ENCODE measurements at places on chromosomes 16 and 17.
A peak's percentile ranks its signal among the peaks of the same experiment; 100 is the strongest.

DNA sequence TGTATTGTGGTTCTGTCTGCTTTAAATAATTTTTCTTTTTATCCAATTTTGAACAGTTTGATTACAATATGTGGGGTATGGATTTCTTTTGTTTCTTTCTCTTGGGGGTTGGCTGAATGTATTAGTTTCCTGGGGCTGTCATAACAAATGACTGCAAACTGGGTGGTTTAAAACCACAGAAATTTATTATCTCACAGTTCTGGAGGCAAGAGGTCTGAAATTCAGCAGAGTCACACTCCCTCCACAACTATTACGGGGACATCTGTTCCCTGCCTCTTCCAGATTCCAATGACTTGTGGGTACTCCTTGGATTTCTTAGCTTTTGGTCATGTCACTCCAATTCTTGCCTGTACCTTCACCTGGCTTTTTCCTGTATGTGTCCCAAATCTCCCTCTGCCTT, 23.7 kb downstream of the COX11 start:
- DNase-seq = no peak

GRCh38 chr16:67444259-67445125, 13.6 kb downstream of the HSD11B2 start:
- no peak for DNase-seq

DNA sequence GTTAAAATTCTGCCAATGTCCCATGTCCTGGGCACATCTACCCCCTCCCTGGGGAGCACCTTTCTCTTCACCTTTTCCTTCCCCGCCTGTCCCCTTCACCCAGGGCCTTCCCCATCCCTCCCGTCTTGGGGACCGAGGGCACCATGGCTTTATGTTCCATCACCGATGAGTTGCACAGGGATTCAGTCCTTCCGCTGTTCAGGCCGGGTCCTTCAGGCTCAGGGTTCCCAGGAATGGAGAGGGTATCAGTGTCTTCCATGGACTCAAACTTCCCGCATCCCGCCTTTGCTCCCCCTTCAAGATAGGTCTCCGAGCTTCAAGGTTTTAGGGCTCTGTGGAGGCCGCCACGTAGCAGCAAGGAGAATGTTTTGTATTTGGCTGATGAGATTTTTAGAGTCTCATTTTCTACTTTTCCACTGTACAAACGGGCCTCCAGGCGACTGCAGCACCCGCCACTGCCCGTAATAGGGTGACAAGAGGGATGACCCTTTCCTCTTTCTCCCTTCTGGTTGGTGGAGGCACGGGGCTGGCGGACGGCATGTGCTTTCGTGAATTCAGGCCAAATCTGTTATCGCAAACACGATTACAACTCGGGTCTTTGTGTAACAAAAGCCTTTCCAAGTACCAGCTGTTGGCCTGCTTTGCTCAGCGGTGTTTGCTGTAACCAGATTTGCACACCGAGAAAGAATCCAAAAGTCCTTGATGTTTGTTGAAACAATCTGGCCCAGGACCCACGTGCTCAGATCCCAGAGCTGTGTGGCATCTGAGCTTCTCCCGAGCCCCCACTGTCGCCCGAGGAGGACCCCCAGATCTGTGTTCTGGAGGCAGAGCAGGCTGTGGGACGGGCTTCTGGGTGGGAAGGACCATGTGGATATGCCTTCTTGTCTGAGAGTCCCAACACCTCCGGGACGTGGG, 236.3 kb downstream of the SEC14L1 start:
- DNase-seq = no peak

DNA sequence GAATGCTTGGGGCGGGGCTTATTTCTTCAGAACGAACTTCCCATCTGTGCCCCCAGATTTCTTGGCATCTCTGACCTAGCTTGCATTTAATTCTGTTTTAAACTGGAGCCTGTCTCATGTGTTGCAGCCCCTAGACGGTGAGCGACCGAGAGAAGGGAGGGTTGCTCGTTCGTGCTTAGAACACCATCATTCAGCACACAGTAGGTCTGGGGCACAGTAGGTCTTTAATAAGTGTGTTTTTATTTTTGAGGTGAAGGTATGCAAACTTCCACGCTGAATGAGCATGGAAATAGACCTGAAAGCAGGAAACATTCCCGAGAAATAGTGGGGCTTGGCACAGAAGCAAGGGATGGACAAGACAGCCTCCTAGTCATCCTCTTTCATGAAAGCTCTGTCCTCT, 57.0 kb upstream of the TAC4 start:
- DNase-seq = no peak

DNA sequence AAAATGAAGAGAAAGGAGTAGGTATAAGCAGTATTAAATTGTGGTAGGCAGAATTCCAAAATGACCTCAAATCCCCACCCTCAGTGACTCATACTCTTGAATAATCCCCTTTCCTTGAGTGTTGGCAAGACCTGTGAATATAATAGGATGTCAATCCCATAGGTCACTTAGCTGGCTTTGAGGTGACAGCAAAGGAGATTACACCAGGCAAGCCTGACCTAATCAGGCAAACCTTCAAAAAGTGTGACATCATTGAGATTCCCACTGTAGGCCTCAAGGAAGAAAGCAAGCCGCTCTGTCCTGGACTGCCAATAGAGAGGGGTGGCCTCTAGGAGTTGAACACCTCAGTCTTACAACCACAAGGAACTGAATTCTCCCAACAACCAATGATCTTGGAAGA, 535.2 kb downstream of the RBFOX1 start:
- no peak for DNase-seq

DNA sequence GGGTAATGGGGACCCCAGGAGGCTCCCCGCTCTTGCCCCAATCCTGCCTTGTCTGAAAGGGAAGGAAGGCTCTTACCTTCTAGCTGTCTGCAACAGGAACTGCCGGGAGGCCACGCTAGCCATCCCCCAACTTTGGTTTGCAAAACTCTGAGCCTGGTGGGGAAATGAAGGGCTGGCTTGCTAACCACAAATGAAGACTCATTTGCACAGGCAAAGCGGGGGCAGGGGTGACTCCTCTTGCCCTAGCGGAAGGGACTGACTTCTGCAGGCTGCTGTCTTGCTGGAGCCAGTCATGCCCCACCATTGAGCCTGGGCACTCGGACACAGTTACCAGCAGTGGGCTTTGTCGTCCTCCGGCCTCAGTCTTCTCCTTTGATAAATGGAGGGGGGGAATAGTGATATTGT, 52.6 kb downstream of the PLCG2 start:
- peak; percentile 66 for DNase-seq

DNA sequence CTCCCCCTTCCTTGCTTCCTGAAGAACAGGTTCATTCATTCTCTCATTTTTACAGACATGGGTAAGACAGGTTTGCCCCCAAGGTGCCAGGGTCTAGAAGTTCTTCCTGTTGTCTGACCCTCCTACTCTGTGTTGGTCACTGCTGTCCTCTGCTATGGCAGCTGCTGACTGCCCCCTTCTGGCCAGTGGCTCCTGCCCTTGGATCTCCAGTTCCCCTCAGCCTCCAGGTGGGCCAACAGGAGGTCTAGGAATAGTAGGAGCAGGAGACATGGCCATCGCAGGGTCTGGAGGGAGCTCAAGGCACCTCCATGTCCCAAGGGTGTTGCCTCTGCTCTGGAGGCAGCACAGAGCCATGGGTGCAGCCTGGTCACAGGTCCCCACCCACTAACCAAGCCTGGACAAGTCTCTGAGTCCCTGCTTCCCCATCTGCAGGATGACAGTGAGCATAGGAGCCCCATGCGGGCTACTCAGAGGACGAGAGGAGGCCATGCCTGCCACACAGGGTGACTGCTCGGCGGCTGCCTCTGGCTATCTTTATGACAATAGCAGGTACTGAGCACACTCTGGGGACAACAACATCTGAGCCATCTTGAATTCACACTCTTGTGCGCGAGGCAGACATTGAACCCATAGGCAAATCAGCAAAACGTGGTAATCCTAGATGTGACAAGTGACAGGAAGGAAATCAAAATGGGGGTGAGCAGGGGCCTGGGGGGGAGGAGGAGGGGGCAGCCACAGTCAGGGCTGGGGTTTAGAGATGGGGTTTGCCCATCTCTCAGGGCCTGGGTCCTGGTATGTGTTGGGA, 27.0 kb upstream of the NXPH3 start:
- no peak for DNase-seq

DNA sequence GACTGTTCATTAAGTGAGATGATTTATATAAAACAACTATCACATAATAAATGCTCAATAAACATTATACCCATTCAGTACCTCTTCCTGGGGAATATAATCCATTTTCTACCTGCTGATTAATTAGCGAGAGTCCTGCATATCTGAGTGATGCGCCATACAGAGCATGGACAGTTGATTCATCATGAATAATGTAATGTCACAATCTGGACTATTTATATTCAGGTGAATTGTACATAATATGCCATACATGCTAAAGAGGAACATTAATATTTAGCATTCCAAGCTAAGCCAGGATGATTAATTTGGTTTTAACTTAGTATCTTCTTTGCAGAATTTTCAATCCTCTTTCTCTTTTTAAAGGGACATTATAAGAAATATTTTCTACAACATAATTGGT, 362.0 kb upstream of the XYLT1 start:
- no peak for DNase-seq

- DNase-seq = no peak
These were observed 786 bp upstream of the CDK5RAP3 start for GRCh38 chr17:47969930-47970724.

DNA sequence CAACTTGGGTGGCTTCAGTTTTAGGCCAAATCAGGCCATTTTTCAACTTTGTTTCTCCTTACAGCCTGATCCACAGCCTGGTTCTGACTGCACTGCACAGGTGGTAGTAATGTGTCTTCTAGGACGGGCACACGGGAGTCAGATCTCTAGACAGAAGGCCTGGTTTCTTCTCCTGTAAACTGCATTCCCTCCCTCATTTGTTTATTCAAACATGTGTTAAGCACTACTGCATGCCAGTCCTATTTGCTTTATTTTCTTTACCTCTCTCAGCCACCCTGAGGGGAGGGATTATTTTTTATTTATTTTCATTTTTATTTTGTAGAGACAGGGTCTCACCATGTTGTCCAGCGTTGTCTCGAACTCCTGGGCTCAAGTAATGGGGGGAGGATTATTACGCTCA, 6.3 kb upstream of the KSR1 start:
- no peak for DNase-seq

GRCh38 chr16:89378947-89379771, 111.2 kb downstream of the ANKRD11 start:
- DNase-seq = no peak

GRCh38 chr16:65377195-65377594, 255.3 kb upstream of the CDH11 start:
- no peak for DNase-seq
